ENCODE measurements at places on chromosomes 3 and 15.

DNA sequence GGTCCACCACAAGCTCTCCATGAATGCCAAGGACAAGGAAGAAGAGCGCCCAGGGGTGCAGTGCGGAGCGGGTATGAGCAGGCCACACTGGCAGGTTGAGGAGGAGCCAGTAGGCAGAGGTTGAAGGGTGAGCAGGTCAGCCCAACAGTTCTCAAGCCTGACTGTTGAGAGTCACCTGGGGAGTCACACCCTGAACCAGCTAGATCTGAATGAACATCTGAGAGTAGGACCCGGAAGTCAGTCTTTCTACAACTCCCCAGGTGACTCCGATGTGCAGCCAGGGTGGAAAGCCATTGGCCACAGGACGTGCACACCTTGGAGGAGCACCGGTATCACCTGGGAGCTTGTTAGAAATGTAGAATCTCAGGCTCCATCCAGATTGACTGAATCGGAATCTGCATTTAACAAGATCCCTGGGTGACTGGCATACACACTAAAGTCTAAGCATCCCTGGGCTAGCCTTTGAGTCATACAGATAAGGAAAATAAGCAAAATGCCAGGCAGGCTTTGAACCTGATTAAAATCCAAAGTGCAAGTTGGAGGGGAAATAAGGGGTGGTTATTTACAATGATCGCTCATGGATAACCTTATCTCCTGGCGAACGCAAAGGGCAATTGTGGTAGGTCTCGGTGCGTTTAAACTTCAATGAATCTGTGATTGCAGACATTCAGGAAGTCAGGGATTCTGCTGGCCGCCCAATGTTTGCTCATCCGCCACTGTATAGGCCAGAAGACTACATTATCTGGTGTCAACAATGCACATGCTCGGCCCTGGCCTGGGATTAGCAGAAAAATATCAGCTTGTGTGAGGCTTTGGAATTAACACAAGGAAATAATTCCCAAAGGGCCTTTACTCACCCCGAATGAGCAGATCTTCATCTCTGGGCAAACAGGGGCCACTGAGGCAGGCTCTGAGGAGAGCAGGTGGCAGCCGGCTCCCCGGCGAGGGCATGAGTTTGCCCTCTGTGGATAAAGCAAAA lies 11.7 kb upstream of the LYZL4 start:
- no peak for DNase-seq

DNA sequence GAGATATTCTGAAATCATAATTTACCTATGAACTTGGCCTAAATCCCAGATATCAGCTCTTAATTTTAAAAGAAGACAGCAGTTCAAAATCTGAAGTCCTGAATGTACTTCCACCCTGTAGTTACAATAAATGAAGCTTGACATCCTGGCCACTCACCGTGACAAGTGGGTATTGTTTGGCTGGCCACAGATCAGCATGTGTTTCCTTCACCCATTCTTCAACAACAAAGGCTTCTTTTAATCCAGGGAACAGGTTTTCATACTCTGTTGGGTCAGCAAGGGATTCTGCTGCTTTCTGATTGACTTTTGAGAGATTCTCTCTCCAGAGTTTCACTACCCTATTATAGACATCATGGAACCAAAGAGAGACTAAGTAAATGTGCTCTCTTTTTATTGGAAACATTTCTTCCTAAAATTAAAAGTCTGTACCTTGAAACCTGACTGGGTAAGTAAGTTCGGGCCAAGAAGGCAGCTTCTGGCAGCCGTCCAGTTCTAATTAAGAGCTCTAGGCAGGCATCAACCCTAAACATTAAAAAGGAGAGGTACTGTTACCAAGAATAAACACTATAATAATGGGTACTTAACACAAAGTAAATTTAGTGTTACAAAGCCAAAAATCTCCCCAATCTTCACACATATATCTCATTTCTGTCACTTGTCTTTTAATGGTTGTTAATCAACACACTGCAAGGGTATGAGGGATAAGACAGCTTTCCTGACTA lies 15.2 kb downstream of the MRPS22 start:
- DNase-seq: no peak

DNA sequence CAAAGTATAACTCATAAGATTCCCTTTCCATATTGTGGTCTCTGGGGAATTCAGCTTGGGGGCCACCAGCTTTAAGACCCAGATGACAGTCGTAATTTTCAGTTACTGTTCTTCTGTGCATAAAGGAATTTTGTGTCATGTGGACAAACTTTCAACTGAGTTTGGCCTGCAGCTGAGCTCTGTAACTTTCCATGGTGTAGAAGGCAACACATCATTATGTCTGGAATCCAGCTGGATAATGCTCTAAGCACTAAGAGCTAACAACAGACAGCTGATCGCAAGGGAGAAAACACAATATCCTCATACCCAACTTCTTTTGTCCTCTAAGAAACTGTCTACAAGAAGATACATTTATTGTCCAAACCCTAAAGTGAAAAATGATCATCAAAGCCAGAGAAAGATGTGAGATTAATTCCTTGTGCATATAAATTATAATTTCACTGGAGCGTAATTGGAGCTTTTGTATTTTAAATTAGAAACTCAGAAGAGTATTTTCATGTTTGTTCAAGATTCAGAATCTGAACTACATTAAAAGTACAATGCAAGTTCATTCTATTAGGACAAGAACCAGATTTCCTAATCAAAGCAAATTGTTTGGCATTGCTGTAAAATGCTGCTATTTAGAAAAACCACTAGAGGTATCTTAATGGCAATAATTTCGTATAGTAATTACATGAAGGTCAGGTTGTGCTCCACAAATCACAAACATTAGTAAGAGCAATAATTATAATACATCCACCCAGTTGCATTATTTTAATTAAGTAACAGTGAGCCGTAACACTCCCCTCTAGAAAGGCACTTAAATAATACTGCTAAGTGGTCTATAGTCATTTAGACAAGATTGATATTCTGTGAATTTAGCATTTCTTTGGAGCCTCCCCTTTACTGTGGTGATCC lies 218.8 kb downstream of the ATP8B4 start:
- DNase-seq: no peak

- no peak for DNase-seq
Measured at GRCh38 chr3:45716790-45717336, 27.7 kb downstream of the SACM1L start.

DNA sequence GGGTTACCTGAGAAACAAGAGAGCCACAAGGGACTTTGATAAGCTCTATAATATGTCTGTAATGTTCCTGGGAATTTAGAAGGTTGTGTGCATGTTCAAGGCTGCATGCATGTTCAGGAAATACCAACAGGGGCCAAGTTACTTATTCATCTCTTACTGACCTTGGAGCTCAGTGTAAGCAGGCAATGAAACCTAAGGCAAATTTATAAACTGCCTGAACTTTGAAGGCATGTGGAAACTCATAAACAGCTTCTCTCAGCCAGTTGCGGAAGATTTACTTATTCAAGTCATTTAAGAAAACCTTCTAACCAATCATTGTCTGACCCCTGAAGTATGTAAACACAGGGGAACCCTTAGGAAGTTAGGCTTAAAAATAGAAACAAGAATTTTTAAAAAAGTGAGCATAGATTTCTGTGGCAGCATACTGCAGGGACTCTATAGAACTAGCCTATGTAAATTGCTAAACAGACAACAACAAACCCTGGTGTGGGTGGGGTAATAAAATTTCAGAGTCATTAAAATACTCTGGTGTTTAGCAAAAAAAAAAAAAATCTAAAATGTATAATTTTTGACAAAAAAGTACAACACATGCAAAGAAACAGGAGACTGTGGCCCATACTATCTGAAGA lies 57.2 kb downstream of the SLC15A2 start:
- DNase-seq: no peak

GRCh38 chr3:145857956-145858355 lies 303.0 kb downstream of the PLOD2 start:
- DNase-seq: no peak

DNA sequence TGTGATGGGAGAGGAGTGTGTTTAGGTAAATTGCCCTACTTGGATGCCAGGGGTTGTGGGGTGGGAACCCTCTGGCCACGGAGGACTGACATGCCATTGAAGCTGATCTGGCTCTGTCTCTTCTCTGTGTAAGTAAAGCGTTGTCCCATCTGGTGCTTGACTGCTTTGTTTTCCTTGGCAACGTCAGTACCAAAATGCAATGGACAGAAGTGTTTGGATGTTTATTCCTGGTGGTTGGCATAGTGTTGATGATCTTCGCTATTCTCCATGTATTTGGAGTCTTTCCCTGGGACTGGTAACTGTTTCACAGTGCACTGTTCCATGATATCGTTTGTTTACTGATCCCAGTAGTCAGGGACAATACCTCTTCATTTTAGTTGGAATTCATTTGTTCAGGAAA lies 130.5 kb upstream of the MCTP2 start:
- DNase-seq: no peak

DNA sequence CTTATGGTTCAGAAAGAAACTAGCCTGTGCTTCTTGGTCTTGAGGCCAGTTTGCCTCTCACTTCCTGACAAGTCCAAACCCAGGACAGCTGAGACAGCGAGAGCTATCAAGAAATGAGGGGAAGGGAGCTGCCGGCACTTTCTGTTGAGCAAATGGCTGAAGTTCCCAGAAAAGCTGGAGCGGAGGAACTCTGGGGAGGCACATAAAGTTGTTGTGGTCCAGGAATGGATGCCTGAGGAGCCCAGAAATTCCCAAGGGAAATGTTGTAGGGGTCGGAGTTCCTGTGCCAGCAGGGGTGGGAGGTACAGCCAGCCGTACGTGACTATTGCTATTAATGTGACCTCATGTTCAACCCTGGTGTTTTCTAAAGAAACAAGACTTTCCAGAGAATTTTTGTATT lies 98.8 kb upstream of the TNFAIP8L3 start:
- DNase-seq: no peak

DNA sequence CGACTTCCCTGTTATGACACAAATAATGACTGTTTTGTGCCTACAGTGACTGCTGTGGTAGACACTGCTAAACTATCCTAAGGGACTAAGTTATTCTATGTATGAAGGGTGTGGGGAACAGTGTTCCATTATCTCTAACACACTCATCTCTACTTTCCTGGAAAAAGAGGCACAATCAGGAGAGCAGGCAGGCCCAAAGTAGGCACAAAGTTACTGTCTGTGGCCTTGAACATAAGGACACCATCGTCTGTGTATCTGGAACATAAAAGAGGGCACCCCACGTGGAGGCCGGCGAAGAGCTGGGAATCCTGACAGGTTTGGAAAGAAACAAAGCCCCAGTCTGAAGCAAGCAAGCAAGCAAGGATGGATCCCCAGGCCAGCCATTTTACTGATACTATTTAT lies 1.5 kb downstream of the ABCC5 start:
- no peak for DNase-seq

DNA sequence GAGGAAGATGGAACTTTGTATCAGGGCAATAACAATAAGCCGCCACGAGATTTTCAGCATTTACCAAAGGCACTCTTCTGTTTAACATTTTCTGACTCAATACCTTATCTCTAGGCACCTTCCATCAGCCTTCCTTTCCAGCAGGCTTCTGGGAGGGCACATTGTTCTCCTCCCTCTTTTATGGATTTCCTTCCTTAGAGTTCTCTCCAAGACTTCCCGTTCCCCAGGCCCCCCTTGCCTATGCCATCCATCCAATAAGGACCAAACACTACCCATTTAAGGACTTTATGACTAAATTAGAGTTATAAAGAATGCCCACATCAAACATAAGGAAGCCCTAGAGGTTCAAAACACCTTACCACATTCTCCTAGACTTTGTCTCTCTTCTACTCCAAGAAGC lies 71.0 kb upstream of the ACP3 start:
- DNase-seq: no peak

GRCh38 chr3:127299276-127299675 lies 11.4 kb upstream of the PRR20G start:
- no peak for DNase-seq

DNA sequence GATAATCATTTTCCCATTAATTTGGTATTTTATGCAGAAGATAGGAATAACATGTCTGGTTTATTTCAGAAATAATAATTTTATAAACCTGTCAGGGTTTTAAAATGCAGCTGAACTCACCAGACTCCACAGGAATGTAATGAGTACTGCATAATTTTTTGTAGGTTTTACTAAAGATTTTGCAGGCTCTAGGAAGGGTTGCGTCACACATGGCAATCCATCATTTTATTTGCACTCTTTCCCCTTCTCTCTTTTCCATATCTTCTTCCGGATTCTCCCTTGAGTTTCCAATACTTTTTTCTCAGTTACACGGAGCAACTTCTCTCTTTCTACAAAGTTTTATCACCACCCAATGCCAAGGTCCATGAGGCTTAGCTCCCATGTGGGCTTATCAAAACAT lies 234.7 kb downstream of the NFKBIZ start:
- DNase-seq: no peak

DNA sequence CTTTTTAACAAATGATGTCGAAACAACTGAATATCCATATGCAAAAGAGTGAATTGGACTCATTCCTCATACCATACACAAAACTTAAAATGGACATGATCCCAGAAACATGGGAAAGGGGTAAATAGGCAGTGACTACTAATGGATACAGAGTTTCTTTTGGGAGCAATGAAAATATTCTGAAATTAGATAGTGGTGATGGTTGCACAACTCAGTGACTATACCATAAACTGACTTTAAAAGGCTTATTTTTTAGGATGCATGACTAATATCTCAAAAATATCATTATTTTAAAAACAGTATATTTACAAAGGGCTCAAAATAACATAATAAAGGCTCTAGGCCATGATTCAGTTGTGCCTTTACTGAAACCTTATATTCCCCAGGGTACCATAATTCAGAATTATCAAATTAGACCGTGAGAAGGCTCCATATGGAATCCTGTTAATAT lies 16.3 kb upstream of the ATP13A3 start:
- DNase-seq: no peak

DNA sequence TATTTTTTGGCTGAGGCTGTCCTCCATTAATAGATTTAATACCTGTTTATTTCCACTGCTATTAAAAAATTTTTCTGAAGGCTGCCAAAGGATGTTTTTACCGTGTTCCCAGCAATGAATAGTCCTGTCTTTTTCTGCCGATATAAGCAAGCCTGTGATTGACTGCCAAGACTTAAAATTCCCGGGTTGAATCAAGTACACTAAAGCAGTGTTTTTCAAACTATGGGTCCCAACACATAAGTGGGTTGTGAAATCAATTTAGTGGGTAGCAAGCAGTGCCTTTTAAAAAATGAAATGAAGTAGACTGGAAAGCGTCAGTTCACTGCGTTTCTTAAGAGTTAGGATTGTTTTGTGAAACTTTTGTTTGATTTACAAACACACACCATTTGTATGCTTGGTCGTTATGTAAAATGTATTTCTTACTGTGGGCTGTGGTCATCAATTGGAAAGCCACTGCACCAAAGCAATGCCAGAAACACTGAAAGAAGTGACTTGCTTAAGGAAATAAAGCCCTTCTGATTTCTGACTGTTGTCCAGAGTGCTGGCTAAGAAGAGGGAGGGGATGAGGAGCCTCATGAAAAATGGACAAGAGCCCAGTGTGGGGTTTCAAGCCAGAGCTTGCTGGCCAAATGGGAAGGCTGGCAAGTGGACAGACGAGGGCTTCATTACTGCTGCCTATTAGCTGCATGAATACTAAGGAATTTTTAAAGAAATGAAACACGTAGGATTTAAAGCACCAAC lies 206.0 kb downstream of the THRB start:
- DNase-seq: no peak

- no peak for DNase-seq
Measured at GRCh38 chr3:194212161-194212844, 76.4 kb downstream of the HES1 start.
